ENCODE measurements at places on chromosomes 7 and 10.

DNA sequence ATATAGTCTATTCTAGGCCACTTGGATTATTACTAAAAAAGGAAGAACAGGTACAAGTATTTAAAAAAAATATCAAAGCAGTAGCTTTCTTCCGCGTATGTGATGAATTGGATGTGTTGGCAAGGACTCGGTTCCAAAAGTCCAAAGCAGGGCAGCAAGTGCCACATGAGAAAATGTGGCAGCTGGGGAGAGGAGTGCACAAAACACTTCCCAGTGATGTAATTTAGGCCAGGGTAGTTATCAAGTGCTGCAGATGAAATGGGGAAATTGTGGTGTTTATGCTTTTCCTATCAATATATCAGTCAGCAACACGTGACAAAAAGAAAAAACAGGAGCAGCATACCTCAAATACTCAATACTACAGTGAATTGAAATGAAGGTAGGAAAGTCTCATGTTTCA, 7.0 kb downstream of the RHOBTB1 start:
- no peak for DNase-seq

DNA sequence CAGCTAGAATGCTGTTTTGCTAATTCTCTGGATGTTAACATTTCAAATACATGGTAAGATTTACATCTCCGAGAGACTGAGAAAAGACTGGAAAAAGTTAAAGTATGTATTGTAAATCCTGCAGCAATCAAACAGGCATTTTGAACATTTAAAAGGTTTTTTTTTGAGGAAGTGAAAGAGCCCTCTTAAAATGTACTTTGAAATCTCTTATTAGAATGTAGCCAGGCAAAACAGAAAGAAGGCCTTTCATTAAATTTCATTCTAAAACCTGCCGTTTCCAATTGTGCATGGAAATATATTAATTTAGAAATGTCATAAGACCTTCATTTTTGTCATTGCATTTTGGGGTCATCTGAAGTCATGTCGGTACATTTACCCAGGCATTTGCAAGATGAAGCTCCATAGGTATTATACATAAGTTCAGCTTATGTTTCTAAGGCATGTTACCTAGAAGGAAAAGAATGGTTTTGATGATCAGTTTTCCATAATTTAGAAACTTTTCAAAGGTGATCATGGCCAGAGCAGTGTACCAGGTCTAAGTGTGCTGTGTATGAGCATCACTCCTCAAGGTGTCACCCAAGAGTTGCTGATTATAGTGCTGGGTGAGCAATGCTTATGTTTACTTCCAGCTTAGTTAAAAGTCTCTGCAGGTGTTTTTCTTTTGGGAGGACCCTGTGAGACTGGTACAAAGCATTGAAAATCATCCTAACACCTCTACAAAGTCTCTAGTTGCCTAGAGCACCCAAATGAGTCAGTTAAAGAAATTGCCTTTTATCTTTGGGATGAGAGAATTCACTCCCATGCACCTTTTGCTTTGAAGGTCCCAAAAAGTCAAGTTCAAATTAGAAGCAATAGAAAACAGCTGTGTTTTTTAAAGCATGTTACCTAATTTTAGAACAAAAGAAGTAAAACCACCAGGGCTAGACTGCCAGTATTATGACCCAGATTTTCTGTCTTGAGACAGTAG, 7.1 kb downstream of the ZNF736 start:
- no peak for DNase-seq

- DNase-seq = no peak
These were observed 86.6 kb downstream of the NRG3 start for GRCh38 chr10:81961451-81962184.

DNA sequence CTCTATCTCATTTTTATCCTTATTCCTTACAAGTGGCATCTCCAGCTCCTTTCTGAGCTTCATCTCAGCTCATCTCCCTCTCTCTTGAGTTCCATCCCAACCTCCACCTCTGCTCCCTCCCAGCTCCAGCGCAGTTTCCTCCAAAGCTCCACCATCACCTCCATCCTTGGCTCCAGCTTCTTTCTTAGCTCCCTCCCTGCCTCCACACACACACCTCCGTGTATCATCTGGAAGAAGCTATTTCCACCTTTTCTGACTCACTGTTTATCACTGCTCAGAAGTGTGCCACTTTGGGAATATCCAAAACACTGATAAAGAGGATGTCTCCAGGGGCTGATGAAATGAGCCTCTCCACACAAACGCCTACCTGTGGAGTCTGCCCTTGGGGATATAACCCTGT, 481.4 kb downstream of the PTPRN2 start:
- no peak for DNase-seq

- no peak for DNase-seq
These were observed 73.1 kb downstream of the LANCL2 start for GRCh38 chr7:55438085-55438756.

- no peak for DNase-seq
These were observed 39.3 kb downstream of the LRRC18 start for GRCh38 chr10:48900371-48900801.

DNA sequence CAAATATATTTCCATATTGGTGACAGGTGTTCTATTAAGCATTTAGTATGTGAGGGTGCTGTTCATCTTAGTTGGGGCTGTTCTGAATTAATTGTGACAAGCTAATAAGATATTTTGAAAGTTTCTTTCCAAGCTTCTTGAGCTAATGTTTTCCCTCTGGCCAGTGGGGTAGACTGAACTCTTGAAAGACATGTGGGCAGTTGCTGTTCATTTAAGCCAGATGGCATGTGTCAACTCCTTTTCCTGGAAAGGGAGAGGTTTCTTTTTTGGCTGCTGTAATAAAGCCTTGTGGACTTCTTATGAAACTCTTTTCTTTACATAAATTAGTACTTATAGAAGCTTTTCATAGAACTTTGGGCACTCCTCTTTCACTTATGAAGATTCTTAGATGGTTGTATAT, 21.7 kb downstream of the RAB18 start:
- DNase-seq = no peak

- no peak for DNase-seq
These were observed 62.6 kb downstream of the CUL2 start for GRCh38 chr10:35027567-35027966.

DNA sequence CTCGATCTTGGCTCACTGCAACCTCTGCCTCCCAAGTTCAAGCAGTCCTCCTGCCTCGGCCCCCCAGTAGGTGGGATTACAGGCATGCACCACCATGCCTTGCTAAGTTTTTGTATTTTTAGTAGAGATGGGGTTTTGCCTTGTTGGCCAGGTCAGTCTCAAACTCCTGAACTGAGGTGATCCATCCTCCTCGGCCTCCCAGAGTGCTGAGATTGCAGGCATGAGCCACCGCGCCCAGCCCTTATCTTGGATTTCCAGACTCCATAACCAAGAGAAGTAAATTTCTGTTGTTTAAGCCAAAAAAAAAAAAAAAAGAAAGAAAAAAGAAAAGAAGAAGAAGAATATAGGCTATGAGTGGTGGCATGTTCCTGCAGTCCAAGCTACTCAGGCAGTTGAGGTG, 53.3 kb upstream of the RABGEF1 start:
- DNase-seq = no peak

- no peak for DNase-seq
These were observed 6.3 kb downstream of the POLR2J start for GRCh38 chr7:102472126-102473041.

DNA sequence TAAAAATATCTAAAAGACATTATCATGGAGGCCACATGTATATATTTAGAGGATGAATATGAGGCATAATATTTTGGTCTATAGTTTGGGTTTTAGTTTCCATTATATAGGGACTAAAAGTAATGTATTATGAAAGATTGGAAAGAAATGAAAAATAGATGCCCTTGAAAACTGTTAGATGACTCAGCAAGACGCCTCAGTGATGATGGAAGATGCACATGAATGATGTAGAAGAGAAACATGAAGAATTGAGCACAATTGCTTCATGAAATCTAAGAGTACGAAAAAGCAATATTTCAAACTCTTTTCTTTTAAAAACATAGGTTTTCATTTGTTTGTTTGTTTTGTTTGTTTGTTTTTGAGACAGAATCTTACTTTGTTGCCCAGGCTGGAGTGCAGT, 89.8 kb downstream of the ARL4A start:
- DNase-seq = no peak

DNA sequence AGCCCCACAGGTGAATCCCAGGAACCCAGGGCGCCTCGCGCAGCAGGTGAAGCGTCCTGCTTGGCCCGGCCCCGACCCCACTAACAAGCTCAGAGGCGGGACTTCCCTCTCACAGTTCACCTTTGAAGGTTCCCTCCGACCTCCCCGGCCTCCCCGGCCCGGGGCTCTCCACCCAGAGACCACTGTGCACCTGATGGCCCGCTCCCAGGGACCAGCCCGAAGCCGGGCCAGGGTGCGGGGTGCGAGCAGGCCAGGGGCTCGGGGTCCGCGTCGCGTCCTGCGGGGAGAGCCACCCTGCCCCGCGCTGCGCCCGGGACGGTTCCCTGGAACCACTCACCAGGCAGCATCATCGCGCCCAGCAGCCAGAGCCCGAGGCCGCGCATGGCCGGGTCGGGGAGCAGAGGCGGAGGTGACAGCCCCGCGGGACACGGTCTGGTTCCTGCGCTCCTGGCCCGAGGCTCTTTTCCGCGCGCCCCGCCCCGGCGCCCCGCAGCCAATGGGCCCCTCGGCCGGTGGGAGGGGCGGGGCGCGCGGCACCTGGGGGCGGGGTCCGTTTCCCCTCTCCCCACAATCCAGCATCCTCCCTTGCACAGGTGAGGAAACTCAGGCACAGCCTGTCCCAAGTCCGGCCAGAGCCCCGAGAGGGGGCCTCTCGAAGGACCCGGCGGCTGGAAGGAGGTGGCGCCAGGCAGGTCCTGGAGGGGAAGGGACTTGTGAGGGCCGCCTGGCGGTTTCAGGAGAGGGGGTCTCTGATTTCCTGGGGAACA, at the start of gene ADAM8:
TSS of gene ADAM8 (minus strand) at position 434 of the 767 bp plus-strand sequence. CDS start at position 383, 51 bp downstream.
- DNase-seq = no peak

DNA sequence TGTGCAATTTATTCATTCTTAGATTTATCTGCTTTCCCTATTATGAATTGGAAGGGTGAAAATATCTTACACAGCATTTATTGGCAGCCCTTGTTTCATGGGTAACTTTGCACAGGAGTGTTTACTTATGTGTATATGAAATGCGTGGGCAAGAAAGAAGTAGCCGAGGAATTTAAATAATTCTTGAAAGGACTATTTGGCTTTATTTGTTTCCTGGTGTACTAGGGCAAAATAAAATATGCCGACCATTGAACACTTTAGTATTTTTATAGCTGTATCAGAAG, 93.7 kb downstream of the ARID5B start:
- DNase-seq = no peak

GRCh38 chr10:21514129-21514817, 11.2 kb downstream of the SKIDA1 start:
- DNase-seq = no peak

GRCh38 chr7:98562381-98562823, 54.7 kb upstream of the NPTX2 start:
- DNase-seq = no peak

GRCh38 chr7:94907026-94907810, at the start of gene PPP1R9A:
TSS of gene PPP1R9A (plus strand) at chr7:94907594. CDS start at chr7:94910114, 2,520 bp downstream.
- peak; percentile 48 for DNase-seq

DNA sequence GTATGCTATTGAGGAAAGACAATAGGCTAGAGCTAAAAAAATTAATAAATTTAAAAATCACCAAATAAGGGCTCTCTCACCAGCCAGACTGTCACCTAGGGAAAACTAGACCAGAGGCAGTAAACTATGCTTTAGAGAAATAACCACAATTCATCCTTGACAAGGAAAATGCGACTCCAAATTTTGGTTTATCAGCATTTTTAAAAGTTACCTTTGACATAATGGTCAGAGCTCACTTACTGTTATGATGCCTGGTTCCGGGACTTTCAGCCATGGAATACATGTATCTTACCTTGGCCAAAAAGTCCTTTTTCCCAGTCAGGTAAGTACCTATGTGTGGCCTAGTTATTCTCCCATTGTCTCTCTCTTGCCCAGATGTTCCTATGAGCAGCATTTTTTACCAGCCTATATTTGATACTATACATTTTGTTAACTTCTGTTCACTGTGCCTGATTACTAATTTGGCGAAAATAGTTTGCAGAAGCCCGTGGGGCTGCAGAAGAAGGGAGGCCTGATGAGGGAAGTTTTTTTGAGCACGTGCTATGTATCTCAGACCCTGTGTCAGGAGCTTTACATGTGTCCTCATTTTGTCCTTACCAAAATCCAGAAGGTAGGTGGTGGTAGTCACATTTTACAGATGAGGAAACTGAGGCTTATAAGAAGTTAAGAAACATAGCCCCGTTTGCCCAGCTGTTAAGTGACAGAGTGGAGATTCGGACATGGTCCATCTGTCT, 149.7 kb downstream of the CELF2 start:
- no peak for DNase-seq

DNA sequence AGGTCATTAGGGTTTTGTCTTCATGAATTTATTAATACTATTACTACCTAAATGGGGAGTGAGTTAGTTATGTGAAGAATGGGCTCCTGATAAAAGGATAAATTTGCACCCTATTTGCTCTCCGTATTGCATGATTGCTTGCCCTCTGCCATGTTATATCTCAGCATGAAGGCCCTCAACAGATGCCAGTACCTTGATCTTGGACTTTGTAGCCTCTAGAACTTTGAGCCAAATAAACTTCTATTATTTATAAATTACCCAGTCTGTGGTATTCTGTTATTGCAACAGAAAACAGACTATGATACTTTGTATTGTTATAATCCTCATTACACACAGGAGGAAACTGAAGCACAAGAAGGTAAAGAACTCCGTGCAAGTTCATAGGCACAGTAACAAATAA, 150.8 kb downstream of the AGMO start:
- no peak for DNase-seq

DNA sequence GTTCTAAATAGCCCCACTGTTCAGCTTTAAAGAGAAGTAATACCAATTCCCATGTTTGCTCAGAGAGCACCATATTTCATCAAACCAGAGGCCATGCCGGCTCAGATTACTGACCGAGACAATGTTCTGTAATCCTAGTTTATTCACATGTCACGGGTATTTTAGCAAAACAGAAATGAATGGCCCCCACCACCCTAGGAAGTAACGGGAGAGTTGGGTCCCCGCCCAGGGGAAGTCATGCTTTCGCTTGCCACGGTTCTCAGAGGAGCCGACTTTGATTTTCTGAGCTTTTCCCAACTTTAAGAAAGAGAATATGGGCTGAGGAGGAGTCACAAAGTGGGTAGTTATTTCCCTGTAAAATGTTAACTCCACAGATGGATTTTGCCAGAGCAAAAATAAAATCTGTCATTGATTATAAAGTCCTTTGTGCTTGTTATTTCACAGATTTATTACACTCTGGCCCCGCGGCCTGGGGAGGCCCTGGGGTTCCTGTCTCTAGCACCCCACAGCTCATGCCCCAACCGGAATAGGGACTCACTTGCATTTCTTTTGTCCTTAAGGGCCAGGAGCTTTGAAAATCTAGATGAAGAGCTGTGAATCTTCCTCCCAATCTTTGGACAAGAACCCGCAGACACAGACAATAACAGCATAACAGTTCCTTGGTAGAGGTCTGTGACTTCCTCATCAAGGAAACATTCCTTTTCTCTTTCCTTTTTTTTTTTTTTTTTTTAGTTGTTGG, 3.7 kb upstream of the GDF10 start:
- DNase-seq = no peak

GRCh38 chr7:13034693-13035092, 347.3 kb downstream of the ARL4A start:
- no peak for DNase-seq

GRCh38 chr7:105228555-105228954, 160.2 kb downstream of the SRPK2 start:
- DNase-seq = no peak
